AG04450 (cell line): ENCODE measurements at places on chromosomes 13 and 19.

DNA sequence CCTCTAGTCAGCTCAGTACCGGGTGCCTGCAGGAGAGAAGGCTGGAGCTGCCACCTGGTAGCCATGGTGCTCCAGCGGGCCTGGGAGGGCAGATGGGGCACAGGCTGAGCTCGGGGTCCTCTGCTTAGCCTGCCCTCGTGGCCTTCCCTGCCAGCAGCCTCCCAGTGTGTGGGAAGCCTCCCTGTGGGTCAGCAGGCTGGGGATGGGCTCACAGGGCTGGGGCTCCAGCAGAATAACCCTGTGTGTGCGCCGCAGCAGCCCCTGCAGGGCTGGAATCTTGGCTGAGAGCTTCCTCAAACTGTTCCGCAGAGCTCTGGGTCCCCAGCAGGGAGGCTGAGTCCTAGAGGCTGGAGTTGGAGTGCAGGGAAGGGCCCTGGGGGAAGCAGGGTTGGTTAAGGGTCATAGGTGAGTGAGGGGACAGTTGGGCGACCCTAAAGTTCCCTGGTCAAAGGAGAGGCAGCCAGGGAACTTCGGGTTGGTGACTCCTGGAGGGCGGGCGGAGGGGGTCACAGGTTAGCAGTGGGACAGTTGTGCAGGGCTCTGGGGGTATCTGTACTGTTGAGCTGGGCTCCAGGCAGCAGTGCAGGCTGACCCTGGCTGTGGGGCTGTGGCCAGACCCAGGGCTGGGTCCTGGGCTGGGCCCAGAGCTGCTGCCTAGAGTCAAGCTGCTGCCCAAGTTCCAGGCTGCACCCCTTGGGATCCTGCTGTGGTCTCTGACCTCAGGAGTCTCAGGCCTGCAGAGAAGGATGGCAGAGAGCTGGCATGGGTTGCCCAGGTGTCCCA lies 14.0 kb downstream of the ARHGAP33 start:
- DNase-seq: no peak

GRCh38 chr13:97977982-97978381 lies 24.5 kb downstream of the IPO5 start:
- no peak for DNase-seq

DNA sequence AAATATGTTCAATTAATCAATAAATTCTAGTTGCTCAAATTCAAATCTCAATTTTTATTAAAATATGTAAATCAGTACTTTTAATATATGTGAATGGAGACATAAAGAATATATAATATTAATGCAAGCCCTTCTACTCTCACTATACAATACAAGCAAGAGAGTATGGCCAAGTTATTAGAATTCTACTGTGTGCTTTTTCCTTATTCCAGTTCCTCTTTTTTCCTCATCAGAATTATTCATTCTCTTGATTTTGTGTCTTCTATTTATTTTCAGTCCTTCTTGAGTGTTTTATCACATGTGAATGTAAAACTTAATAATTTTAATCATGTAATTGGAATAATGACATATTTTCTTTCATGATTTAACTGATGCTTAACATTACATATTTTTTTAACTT lies 276.8 kb downstream of the PCDH20 start:
- no peak for DNase-seq

- DNase-seq: no peak
Measured at GRCh38 chr13:84405286-84405685, 523.0 kb upstream of the SLITRK1 start.

DNA sequence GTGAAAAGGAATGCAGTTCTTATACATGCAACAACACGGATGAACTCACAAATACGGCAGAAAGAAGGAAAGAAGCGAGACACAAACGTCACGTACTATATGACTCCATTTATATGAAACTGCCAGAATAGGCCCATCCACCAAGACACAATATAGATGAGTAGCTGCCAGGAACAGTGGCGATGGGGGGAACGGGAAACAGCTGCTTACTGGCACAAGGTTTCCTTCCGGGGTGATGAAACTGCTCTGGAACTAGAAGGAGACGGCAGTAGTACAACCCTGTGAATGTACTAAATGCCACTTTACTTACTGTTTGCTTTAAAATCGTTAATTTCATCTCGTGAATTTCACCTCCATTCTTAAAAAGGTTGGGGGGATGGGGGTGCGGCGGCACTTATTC lies 28.9 kb downstream of the MLLT1 start:
- no peak for DNase-seq

DNA sequence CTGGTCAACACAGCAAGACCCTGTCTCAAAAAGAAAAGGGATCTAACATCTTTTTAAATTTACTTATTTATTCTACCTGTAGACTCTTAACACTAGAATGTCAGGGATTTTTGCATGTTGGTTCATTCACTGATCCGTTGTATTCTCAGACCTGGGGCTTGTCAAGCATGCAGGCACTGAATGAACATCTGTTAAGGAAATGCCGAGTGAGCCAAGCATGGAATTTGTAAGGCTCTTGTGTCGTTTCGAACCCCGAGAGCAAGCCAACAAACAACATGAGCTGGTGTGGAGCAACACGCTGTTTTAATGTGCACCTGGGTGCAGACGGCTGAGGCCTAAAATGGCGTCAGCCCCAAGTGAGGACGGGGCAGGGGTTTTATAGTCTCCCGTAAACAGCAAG lies 10.0 kb upstream of the OR1M1 start:
- no peak for DNase-seq

DNA sequence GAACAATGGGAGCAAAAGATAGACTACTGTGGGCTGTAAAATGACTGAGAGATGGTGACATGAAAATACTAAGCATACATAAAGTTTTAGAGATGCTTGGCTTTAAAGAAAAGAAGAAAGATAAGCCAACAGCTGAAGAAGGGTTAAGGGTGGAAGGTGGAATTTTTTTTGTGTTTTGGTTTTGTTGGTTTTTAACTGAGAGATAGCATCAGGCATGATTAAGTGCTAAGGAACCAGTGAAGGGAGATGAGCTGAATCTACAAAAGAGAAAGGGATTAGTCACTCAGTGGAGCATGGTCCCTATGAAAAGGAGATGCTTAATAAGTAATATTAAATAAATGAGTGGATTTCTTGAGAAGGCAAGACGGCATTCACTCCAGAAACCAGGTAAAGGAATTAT lies 12.5 kb upstream of the TBC1D4 start:
- DNase-seq: no peak

DNA sequence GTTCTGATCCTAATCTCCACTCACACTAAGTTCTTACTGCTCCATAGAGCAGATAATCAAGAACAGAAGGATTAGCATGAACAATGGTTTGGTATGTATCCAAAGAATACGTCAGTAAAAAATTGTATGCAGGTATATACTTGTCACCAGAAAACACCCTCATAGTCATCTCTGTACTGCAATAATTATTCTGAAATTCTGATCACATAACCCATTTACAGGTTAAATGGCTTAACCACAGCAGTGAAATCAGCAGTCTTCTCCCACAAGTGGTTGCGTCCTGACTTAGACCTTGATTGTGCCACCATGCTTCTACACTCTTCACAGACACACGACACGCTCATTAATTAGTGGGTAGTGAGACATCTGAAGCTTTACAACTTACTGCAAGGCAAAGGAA lies 50.9 kb downstream of the LNX2 start:
- no peak for DNase-seq

DNA sequence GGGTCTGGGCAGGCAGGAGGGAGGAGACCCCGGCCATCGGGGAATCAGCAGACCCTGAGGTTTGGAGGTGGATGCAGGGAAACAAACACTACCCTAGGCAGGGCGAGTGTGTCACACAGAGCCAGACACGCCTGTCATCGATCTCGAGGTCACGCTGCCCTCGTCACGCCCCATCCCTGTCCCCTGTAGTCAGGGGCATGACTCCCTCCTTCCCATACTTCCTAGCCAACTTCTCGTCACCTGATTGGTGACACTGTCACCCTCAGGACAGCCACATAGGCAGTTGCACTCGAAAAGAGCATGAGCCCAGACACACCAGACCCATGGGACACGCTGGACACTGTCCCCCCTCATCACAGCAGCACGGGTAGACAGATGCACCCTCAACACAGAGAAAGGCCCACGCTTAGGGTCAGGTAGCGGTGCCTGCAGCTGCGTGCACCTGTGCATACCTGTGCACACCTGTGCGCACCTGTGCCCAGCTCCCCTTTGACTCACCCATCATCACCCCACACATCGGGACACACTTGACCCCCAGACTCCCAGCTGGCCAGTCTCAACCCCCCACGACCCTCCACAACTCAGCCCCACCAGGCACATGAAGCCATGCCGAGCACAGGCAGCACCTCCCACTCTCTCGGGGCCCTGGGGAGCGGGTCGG lies 11.9 kb downstream of the CILP2 start:
- DNase-seq: no peak

- no peak for DNase-seq
Measured at GRCh38 chr19:46976845-46977320, 42.8 kb upstream of the NPAS1 start.

GRCh38 chr19:10338940-10339339 lies 484 bp downstream of the ICAM3 start:
- no peak for DNase-seq

GRCh38 chr13:64723724-64724123 lies 2506.4 kb downstream of the PCDH9 start:
- DNase-seq: peak; percentile 74

DNA sequence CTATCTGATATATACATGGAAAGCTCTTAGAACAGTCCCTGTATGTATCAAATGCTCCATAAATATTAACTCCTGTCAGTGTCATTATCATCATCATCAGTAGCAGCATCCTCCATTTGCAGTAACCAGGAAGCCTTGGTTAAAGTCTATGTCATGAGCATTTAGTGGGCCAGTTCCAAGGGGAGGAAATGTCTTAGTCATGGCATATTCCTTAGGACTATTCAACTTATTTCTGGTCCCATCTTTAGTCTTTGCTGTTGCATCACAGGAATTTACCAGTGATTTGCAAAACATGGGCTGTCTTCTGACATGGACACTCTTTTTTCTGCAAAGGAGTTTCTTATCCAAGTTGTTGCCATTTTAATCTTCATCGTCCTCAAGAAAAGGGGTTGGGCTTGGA lies 98.4 kb downstream of the WDFY2 start:
- no peak for DNase-seq

- DNase-seq: no peak
Measured at GRCh38 chr13:29957320-29957719, 106.9 kb upstream of the UBL3 start.

GRCh38 chr19:39768334-39768733 lies 10.3 kb upstream of the LEUTX start:
- DNase-seq: no peak

GRCh38 chr13:111554539-111555267 lies 234.3 kb downstream of the TEX29 start:
- no peak for DNase-seq

GRCh38 chr19:1566392-1567115 lies 1.6 kb downstream of the MEX3D start:
- peak; percentile 49 for DNase-seq

DNA sequence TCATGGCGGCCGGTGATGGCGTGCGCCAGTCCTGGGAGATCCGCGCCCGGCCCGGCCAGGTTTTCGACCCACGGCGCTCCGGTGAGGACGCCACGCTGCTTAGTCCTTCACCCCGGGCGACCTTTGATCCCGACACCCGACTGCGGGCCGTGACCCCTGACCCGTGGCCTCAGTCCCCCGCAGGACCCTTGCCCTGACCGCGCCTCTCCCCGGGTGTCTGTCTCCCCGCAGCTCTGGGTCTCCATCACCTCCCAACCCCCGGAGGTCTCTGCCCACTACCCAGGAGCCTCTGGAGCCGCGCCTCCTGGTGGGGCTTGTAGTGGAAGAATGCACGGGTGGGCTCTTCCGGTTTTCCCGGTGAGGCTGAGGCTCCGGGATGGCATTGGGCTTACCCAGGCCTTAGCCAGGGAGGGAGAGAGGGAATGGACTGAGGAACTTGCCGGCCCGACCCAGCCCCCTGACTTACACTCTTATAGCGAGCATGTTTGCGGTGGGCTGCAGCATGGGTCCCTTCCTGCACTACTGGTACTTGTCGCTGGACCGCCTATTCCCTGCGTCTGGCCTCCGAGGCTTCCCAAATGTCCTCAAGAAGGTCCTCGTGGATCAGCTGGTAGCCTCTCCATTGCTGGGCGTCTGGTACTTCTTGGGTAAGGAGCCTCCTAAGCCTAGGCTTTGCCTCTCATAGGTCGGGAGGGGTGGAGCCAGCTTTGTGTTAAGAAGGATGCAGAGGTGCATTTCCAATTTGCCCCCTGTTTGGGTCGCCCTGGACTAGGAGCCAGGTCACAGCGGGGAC lies 566 bp downstream of the MPV17L2 start:
- DNase-seq: no peak

- DNase-seq: no peak
Measured at GRCh38 chr19:934197-934840, 8.5 kb downstream of the ARID3A start.

DNA sequence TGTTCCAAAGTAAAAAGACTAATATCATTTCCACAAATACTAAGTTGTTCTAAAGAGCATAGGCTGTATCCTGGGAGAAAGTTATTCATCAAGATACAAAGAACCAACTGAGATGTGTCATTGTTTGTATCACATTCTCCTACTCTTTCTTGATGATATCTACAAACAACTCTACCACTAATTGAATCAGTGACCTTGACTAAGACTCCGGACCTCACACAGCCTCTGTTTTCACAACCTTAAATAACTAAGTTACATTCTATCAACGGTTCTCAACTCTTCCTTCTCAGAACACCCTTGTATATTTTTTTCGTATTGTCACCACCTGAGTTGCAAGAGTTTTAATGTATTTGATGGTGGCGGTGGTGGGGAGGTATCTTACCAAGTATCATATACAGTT lies 12.6 kb downstream of the IRS2 start:
- no peak for DNase-seq

GRCh38 chr13:50448535-50448998 lies 394.9 kb downstream of the DLEU7 start:
- no peak for DNase-seq

- peak; percentile 96 for DNase-seq
Measured at GRCh38 chr13:19845758-19846157, 17.7 kb downstream of the ZMYM5 start.

GRCh38 chr19:15337202-15337601 lies 4.9 kb upstream of the BRD4 start:
- DNase-seq: no peak

DNA sequence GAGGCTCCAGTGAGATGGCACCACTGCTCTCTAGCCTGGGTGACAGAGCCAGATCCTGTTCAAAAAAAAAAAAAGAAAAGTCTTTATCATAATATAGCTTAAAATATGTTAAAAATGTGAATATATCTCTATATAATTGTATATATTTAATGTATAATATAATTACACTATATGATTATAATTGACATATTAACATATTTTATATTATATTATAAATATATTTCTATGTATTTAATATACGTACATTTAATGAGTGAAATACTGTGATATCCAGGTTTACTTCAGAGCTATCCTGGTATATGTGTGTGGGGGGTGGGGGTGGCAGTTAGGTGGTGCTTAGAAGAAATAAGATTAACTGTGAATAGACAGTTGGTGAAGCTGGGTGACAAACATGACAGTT lies 35.6 kb upstream of the SPRY2 start:
- no peak for DNase-seq

- no peak for DNase-seq
Measured at GRCh38 chr13:75364131-75364713, 117.7 kb downstream of the TBC1D4 start.

GRCh38 chr19:4449022-4449638 lies 8.5 kb downstream of the UBXN6 start:
- DNase-seq: no peak

GRCh38 chr13:44351505-44351854 lies 22.1 kb upstream of the SERP2 start:
- no peak for DNase-seq
